ENCODE measurements at places on chromosomes 7 and 10.

- DNase-seq: no peak
Measured at GRCh38 chr7:55127622-55128081, 108.8 kb downstream of the EGFR start.

GRCh38 chr7:33355386-33355785 lies 226.0 kb downstream of the BBS9 start:
- no peak for DNase-seq

DNA sequence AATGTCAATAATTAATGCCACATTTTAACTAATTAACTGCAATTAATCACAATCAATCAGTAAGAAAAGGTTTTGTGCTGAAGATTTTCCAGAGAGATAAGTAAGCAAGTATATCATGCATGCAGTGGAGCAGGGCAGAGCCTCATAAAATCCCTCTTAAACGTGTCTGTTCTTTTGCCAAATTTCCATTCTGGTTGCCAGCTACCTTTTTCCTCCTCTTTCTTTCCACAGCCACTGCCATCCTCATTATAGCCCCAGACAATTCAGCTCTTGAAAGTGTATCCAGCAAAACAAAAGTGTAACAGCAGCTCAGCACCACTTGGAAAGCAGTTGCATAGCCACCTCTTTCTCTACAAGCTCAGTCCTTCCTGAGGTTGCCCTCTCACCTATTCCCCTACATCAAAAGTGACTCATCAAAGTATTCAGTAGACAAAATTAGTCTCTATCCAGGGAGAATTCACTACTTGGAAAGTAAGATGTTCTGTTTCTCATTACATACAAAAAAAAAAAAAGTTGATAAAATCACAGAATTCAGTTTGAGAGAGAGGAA lies 26.9 kb upstream of the EPHB6 start:
- DNase-seq: no peak

GRCh38 chr10:73650537-73651331 lies 5.1 kb downstream of the SYNPO2L start:
- DNase-seq: no peak

DNA sequence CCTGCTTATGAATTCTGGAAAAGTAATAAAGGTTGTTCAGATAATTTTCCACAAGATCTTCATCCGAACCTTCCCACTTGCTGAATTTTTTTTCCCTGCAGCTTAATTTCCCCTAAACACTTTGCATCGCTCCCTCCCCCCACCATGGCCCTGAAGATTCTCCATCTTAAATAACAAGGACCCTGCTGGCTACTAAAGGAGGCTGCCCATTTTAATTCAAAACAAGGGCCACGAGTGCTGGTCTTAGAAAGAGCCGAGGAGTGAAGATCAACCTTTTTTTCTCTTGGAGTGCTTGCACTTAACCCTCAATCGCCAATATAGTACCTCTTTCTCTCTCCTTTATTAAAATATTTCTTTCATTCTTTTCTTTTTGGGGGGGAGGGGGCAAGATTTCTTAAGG lies 9.2 kb upstream of the SP8 start:
- DNase-seq: no peak

- DNase-seq: no peak
Measured at GRCh38 chr7:38909870-38910269, 879 bp upstream of the VPS41 start.

GRCh38 chr7:154906736-154907355 lies 96.1 kb downstream of the PAXIP1 start:
- DNase-seq: no peak

GRCh38 chr7:36723951-36724664 lies at the start of gene AOAH:
AOAH (minus strand) TSS chr7:36724494; CDS start chr7:36724148, 346 bp downstream.
- peak; percentile 60 for DNase-seq

DNA sequence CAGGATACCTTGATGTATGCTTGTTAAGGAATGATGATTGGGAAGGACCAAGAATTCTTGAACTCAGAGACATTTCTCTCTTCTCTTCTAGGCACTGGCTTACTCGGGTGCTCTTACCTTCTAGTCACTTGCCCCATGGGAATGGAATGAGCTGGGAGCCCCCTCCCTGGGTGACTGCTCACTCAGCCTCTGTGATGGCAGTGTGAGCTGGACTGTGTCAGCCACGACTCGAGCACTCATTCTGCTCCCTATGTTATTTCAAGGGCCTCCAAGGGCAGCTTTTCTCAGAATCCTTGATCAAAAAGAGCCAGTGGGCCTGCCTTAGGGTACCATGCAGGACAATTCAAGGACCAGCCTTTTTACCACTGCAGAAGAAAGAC lies 10.7 kb downstream of the ZDHHC16 start:
- no peak for DNase-seq

DNA sequence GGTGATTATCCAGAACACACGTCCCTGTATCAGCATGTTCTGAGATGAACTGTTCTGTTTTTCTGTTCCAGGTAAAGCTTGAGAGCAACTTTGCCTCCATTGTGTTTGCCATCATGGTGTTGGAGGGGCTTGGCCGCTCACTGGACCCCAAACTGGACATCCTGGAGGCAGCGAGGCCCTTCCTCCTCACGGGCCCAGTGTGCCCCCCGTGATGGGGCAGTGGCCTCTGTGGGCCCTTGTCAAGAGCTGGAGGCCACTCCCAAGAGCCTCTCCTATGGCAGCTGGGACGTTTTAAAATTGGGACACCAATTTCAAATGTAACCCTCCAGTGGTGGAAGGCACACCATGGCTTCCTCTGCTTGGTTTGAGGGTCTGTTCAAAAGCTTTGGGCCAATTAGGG lies 1.9 kb upstream of the NDUFB2 start:
- no peak for DNase-seq

DNA sequence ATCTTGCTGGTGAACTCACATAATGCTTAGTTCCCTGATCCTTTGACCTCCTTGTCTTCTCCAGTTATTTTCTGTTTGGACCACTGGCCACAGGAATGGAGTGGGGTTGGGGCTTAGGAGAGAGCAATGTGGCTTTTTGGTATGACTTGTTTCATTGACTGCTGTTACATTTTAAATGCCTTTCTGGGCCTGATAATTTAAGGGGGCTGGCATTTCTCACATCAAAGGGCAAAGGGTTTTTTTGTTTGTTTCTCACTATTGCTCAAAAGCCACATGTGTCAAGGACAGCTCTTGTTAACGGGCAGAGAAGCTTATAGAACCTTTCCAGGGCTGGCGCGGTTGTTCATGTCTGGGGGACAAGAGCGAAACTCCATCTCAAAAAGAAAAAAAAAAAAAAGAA lies 161.2 kb upstream of the TNRC18 start:
- DNase-seq: no peak

- DNase-seq: no peak
Measured at GRCh38 chr7:44080686-44081265, 1.6 kb downstream of the POLM start.

DNA sequence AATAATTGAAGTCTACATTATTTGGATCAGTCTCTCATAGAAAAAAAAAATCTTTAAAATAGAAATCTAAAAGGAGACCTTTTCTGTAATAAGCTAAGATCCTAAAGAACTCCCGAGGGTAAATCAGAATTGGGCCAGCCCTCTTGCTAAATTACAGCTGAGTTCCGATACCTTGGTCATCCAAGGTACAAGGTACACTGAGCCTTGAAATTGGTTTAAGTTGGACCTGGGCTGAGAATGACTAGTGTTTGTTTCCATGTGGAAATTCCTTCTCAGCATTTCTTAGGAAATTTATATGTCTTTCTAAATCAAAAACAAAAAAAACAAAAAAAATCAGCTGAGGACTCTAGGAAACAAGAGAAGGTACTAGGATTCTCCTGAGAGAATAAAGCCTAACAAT lies 64.9 kb downstream of the DNMBP start:
- no peak for DNase-seq

- peak; percentile 86 for DNase-seq
Measured at GRCh38 chr7:73308665-73309214, at the start of gene NSUN5. NSUN5 (minus strand) TSS chr7:73308826; CDS start chr7:73308790, 36 bp downstream.

- DNase-seq: no peak
Measured at GRCh38 chr10:104734433-104734832, 93.3 kb downstream of the SORCS3 start.

GRCh38 chr7:66198469-66198868 lies 6.7 kb upstream of the TPST1 start:
- no peak for DNase-seq

DNA sequence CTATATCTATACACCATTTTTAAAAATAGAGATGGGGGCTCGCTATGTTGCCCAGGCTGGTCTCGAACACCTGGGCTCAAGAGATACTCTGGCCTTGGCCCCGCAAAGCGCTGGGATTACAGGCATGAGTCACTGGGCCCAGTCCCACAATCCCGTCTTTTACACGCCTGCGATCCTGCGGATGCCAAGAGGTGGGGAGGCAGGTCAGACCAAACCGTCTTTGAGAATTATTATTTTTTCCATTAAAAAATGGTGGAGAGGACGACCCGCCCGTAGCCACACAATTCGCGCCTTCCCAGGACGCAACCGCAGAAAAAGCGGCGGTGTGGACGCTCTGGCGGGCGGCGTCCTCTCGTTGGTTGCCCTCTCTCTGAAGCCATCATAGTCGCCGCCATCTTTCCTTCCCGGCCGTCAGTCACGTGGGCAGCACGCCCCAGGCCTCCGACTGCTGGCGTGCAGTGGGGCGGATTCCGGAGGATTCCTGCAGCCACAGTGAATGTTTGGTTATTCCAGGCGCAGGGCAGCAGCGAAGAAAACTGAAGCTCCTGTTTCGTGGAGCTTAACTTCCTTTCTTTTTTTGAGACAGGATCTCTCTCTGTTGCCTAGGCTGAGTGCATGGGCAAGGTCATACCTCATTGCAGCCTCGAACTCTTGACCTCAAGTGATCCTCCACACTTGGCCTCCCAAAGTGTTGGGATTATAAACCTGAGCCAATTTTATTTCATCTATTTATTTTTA lies 9.9 kb upstream of the EPHB4 start:
- DNase-seq: peak; percentile 59

GRCh38 chr7:74599244-74599643 lies 58.3 kb upstream of the GTF2I start:
- no peak for DNase-seq

DNA sequence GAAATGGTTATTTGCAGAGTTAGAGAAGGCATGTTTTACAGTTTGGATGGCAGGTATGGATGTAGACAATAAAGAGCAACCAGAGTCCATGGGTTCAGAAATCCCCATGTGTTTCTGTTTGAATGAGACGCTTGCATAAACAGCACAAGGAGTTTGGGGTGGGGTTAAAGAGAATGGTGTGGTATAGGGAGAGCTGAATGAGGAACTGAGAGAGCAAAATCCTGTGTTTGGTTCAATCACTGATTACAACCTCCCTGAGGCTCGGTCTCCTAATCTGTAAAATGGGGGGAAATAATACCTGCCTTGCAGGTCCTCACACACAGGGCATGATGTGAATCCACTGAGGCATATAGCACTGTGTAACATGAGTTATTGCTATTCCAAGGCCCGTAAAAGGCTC lies 23.7 kb downstream of the CAV1 start:
- no peak for DNase-seq

DNA sequence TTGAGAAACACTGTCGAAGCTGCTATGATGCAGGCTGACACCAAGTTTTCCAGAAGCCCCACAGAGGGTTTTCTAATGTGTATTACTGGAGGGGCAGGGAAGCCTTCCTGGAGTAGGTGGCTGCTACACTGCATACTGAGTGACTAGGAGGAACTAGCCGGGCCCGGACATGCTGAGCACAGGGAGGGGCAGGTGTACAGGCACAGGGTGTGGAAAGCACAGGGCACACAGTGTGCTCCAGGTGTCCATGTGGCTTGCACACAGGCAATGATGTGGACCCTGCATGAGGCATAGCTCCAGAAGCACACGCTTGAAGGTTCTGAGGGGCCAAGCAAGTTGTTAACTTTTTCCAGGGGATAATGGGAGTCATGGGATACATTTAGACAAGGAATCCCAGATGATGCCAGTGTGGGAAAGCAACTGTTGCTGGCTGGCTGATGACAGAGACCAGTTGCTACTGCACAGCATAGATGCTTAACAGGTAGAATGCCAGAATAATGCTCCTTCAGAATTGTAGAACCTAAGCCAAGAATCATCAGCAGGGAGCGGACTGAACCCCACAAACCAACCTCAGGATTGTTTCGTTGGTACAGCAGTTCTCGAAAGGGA lies 14.6 kb downstream of the DHX32 start:
- no peak for DNase-seq

- no peak for DNase-seq
Measured at GRCh38 chr7:115352375-115352774, 430.5 kb downstream of the MDFIC start.

DNA sequence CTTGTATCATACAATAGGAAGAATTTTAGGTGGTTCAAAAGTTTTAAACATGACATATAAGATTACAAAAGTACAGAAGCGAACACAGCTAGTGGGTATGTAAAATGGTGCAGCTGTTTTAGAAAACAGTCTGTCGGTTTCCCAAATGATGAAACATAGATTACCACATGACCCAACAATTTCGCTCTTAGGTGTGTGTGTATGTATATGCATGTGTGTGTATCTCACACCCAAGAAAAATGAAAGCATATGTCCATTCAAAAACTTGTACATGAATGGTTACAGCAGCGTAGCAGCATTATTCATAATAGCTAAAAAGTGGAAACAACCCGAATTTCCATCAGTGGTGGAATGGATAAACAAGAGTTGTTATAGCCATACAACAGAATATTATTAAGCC lies 23.5 kb downstream of the AFAP1L2 start:
- DNase-seq: no peak

DNA sequence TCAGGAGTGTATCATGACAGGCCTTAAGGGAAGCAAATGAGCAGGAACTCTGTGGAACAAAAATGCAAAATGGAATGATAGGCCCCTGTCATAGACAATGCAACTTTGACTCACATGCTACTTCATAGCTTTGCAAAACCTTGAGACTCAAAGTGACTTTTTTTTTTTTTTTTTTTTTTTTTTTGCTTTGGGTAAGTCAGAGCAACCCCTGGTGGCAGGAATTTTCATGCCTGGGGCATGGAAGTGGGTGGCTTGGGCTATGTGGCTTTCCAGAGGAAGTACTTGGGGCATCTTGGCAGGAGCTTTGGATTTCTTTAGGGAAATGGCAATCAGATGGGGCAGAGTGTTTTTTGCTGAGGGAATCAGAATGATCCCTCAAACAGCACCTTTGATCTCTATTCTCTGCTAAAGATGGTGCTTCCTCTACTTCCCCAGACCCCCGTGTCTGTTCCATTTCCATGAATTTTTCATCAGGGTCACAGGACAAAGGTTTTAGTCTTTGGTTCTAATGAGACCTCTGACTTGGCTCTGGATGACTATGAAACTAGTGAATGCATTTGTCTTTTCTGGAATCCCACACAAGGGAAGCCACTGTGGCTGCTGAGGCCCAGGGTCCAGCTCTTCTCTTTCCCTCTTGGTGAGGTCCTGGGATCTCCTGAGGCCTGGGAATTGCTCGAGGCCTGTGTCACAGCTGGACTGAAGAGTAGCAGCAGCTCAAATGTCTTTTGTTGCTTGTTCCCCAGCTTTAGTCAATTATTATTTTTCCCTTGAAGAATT lies 62.8 kb downstream of the TACC2 start:
- no peak for DNase-seq

DNA sequence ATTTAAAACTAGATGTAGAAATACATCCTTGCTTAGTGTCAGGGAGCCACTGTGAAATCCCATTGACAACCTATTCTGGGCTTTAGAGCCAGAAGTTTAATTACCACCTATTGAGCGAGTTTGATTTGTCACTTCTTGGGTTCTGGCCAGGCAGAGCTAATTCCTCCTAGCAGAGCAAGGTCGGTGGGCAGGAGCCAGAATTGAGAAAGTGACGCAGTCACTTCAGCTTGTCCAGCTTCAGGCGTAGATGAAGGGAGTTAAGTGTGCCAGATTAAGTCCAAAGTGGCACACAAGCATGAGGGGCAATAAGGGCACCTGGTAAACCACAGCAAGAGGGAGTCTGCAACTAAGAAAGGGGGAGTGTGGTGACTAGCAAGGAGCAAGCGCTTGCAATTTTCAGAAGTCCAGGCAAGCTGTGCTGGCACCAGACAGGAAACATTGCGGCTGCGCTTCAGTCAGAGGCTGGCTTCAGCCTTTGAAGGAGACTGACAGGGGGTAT lies 119.4 kb downstream of the ST7 start:
- no peak for DNase-seq

Data from stimulated activated CD8-positive, alpha-beta memory T cell treated with anti-CD3 and anti-CD28 coated beads, Interleukin-2, amount 100 ng/mL, for 48 hours (primary cell).